ENCODE measurements at places on chromosomes 6 and 20.

- DNase-seq, result no peak
Measured at GRCh38 chr20:53037621-53038020, 65.5 kb downstream of the TSHZ2 start.

- DNase-seq, result no peak
Measured at GRCh38 chr20:48937674-48938073, 16.2 kb downstream of the ARFGEF2 start.

GRCh38 chr20:64033981-64034493 lies 1.9 kb upstream of the C20orf204 start:
- DNase-seq, result no peak

DNA sequence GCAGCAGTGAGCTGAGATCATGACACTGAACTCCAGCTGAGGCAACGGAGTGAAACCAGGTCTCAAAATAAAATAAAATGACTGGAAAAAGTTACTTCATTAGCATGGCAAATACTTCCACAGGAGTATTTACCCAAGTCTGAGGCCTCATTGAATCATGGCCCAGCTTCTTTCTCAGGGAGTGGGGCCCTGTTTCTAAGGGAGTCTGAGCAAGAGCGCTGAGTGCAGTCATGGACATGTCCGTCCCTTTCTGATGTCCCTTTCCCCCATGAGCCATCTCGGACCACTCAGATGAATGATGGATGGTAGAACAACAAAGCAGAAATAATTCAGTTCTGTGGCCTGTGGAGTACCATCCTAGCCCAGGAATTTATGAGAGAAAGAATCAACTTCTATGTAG lies 7.8 kb upstream of the DTD1 start:
- no peak for DNase-seq

GRCh38 chr20:1813674-1814635 lies 81.3 kb upstream of the SIRPA start:
- DNase-seq, result no peak

- no peak for DNase-seq
Measured at GRCh38 chr6:6556161-6556737, 32.3 kb upstream of the LY86 start.

DNA sequence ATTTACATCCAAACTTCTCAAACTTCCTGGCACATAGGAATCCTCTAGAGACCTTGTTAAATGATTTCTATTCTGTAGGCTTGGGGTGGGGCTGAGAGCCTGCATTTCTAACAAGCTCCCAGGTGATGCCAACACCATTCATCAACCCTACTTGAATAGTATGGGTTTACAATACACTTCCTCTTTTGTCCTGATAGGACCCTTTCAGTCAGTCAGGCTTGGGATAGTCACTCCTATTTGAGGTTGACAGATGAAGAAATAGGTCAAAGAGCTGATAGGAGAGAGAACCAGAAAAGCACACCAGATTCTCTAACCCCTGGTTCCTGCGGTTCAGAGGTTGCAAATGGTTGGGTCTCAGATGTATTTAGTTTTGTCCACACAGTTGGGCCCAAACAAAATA lies 273.4 kb downstream of the TSHZ2 start:
- no peak for DNase-seq

GRCh38 chr6:148650941-148651505 lies 95.8 kb upstream of the UST start:
- peak; percentile 73 for DNase-seq

GRCh38 chr6:2940010-2940850 lies 31.1 kb downstream of the SERPINB6 start:
- no peak for DNase-seq
